ENCODE measurements at places on chromosomes 7 and 10.

- DNase-seq = no peak
These were observed 789.8 kb downstream of the PHTF2 start for GRCh38 chr7:78588393-78588792.

DNA sequence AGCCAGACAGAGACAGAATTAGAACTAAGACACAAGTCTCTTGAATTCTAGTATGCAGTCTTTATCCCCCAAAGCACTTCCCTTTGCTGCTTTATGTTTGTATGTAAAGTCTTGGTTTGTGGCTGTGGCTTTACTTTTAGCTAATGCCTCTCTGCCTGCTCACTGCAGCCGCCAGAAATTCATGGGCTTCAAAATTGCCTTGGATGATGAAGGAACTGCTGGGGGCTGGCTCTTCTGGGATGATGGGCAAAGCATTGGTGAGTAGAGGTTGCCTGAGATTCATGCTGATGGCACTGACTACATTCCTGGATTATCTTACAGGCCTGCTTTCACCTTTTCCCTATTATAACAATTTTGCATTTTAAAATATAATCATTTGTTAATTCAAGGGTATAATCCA lies 10.9 kb upstream of the MGAM2 start:
- DNase-seq = no peak

DNA sequence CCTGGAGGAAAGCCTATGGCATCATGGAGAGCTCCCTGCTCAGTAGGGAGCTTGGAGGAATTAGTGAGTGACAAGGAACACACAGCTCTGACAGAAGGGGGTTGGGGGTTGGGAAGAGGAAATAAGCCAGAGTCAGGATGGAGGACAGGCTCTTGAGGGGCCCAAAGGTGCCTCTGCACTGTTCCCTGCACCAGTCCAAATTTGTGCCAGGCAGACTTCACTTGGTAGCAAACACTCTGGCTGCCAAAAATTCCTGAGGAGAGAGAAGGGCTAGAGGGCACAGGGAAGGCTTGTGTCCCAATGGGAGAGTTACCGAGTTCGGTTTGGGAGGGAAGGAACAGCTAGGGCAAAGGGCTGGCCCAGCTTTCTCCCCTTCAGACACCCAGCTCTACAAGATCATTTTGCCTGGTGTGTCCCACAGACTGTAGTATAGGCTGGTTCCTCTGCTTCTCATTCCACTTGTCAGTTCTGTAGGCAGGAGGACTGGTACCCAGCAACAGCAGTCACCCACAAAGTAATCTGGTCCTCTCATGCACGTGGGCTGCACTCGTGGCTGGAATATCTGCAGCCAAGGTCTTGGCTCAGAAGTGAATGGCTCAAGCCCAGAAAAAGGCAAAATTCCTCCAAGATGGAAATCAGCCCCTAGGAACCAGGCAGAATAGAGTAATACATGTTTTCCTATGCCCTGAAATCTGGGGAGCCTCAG lies 8.0 kb upstream of the KCNIP2 start:
- no peak for DNase-seq

GRCh38 chr7:42982604-42983115 lies 50.5 kb downstream of the MRPL32 start:
- DNase-seq = no peak
